ENCODE measurements at places on chromosomes 3 and 15. TPM values are rescaled to one million over a fixed set of nuclear protein-coding genes. Genes with fewer than 3 reads are reported as not detected.

EPB42 gene
- not detected for total RNA-seq

ROBO2 gene
- not detected for total RNA-seq

ERICH6 gene
- total RNA-seq: not detected

XYLB gene
- total RNA-seq: 3.0 TPM

KIF23 gene
- total RNA-seq: 171 TPM

SCAANT1 gene
- total RNA-seq: not detected

CLDN16 gene
- 0.08 TPM for total RNA-seq

ITGB5 gene
- 84.6 TPM for total RNA-seq

P2RY13 gene
- not detected for total RNA-seq

SLCO3A1 gene
- total RNA-seq: not detected

LSG1 gene
- 20.6 TPM for total RNA-seq

LMLN gene
- total RNA-seq: 1.9 TPM

C3orf20 gene
- not detected for total RNA-seq

SEMA6D gene
- 2.3 TPM for total RNA-seq

SLC22A13 gene
- total RNA-seq: not detected

SLC12A1 gene
- not detected for total RNA-seq

NECTIN3 gene
- 72.7 TPM for total RNA-seq

CD96 gene
- 0.13 TPM for total RNA-seq

USP50 gene
- total RNA-seq: not detected

ANKRD63 gene
- 11.4 TPM for total RNA-seq

C3orf22 gene
- not detected for total RNA-seq

ZNF660 gene
- 2.6 TPM for total RNA-seq
